ENCODE measurements at places on chromosomes 2 and 18.
A peak's percentile ranks its signal among the peaks of the same experiment; 100 is the strongest.

GRCh38 chr2:231633241-231633976 lies 40.7 kb downstream of the TEX44 start:
- no peak for DNase-seq

DNA sequence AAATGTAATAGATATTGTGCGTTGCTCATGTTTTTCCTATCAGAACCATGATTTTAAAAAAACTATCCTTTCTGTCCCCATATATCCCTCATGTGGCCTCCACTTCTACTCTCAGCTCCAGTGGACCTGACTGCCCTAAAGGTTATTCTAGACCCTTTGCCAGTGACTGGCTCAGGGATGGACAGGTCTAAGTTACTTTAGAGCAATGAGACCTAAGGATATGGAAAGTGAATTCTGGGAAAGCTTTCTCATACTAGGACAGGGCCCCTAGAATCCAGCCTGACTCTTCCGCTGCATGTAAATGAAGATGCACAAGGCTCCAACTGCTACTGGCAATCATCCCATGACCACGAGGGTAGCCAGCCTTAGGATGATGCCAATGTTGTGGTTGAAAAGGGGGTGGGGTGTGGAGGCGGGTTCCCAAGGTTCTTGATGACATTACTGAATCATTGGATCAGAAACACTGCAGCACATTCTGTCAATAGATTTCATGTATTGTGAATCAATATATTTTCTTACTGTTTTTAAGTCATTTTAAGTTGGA lies 21.3 kb downstream of the C2orf69 start:
- no peak for DNase-seq

- DNase-seq = no peak
Measured at GRCh38 chr2:172726172-172726735, 9.4 kb upstream of the RAPGEF4 start.

DNA sequence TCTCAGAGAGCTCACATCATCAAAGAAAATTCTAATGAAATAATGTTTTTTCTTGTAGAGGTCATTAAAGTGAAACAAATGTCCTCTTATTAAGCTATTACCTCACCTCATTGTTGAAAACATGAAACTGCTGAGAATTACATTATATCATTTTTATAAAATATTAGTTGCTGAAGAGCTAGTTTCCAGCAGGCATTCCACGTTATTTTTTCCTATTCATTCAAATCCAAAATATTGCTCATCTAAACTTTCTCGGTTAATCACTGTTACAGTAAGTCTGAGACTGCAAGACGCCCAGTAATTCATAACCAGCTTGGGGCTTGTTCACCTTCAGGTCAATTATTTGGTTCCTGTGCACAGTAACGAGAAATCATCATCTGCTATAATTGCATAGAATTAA lies 138.5 kb upstream of the RASGRP3 start:
- DNase-seq = no peak

DNA sequence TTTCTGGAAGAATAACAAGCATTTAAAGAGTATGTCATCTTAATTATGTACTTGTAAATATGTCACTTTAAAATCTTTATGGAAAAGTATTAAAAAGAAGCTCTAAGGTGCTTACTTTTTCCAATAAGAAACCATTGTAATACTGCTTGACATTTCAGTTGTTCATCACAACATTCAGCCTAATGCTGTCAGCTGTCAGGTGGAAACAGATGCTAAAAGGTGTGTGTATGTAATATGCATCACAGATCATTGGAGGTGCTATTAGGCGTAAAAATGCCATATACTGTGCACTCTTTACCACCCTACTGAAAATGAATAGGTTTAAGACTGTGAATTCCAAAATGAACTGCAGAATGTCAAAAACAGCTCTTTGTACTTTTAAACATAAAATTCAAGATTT lies 40.3 kb downstream of the METTL8 start:
- DNase-seq = no peak

- DNase-seq = no peak
Measured at GRCh38 chr2:106944215-106944614, 58.2 kb upstream of the ST6GAL2 start.

GRCh38 chr2:209661286-209661894 lies 110.2 kb upstream of the UNC80 start:
- DNase-seq = peak; percentile 55

- DNase-seq = no peak
Measured at GRCh38 chr18:79754022-79754761, 43.5 kb upstream of the KCNG2 start.

GRCh38 chr2:152036611-152037469 lies 62.0 kb downstream of the CACNB4 start:
- DNase-seq = peak; percentile 82

DNA sequence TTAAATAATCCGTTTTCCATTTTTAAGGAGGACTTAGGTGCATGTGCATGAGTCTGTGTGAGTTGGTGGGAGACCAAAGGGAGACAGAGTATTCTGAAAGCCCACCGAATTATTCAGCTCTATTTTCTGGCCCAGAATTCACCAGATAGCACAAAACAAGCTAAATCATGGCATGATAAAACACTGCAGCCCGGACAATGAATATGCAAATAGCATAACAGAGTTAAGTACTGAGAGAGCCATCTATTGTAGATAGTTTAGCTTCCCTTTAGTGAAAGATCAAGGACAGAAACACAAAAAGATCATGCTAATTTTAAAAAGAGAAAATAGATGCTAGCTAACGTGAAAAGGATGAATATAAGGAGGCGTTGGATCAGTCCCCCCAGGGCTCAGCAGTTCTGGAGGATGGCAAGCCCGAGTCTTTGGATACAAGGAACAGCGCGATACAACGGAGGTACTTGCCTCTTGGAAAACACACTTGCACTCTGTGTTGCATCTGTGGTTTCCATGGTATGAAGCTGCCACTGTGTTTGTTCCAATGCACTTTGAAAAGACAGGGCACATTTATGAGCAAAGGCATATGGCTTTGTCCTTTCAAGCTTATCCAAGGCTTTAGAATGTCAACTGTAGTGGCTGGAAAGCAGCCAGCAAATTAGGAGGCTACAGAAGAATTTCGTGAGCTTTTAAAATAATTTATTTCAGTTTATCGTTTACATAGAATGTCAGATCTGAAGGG lies 119.9 kb downstream of the LYPD1 start:
- no peak for DNase-seq

GRCh38 chr2:168138374-168138773 lies 109.0 kb downstream of the STK39 start:
- DNase-seq = no peak

- no peak for DNase-seq
Measured at GRCh38 chr18:77341527-77342325, 92.1 kb downstream of the GALR1 start.

- no peak for DNase-seq
Measured at GRCh38 chr2:166057370-166058164, 70.3 kb downstream of the SCN1A start.

DNA sequence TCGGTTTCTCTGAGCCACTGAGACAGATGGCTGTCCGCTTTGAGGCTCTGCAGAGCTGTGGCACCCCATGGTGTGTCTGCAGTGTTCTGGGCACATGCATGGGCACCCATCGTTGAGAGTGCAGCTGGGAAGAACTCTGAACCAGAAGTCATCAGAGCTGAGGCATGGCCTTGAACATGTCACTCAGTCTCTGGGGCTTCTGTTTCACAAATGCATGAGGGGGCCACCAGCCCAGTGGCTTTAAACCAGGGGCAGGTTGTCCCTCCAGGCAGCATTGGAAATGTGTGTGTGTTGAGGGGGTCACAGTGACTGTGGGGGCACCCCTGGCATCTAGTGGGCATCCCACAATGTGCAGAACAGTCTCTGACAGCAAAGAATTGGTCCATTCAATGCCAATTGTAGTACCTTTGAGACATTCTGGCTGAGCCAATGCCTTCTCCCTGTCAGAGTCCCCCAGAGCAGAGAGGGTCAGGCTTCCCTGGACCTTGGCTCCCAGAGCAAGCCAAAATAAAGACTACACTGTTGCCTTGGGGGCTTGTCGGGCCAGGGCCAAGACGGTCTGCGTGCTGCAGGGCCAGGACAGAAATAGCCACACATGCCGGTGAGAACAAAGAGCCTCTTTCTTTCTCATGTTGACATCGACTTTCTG lies 9.3 kb upstream of the PSMD1 start:
- no peak for DNase-seq

DNA sequence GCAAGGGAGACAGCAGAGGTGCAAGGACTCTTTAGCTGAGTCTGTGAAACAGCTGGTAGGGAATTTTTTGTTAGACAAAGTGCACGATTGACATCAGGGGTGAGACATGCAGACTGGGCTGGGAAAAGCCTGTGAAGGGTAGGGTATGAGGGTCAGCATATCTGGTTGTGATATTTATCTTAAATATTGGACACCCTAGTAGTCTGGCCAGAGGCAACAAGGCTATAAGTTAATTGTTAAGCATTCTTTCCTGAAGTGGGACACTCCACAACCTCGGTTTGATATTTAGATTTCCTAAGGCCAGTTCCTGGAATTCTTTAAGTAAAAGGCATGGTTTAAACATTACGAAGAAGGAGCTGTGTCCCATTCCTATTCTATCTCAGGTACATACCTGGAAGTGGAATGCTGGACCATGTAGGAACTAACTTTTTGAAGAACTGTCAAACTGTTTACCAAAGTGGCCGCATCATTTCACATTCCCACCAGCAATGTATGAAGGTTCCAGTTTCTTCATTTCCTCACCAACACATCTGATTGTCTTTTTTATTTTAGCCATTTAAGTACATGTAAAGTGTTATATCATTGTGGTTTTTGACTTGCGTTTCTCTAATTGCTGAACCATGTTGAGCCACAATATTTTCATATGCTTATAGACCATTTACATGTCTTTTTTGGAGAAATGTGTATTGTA lies 22.5 kb downstream of the EHBP1 start:
- no peak for DNase-seq
